Activated CD4-positive, alpha-beta memory T cell treated with anti-CD3 and anti-CD28 coated beads for 36 hours (primary cell): ENCODE measurements at places on chromosomes 12 and 14.

DNA sequence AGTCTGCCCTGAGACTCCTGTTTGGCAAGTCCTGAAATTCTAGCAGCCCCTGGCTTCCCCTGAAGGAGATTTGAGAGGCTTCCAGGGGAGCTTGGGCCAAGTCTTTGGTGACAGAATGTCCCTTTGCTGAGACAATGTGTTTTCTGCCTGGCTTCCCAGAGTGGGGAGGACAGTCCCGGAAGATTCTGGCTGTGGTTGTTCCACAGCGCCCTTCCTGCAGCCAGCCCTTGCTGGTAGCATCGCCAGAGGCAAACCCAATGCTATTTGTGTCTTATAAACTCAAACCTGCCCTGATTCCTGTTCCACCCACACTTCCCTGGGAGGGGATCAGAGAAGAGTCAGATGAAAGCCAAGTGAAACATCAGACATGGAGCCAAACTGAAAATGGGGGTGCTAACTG, 56.4 kb upstream of the OAS1 start:
- DNase-seq: no peak
- H3K27ac ChIP-seq: no peak overlapping the region
- no peaks in the 10 kb centered on the region for H3K36me3 ChIP-seq

DNA sequence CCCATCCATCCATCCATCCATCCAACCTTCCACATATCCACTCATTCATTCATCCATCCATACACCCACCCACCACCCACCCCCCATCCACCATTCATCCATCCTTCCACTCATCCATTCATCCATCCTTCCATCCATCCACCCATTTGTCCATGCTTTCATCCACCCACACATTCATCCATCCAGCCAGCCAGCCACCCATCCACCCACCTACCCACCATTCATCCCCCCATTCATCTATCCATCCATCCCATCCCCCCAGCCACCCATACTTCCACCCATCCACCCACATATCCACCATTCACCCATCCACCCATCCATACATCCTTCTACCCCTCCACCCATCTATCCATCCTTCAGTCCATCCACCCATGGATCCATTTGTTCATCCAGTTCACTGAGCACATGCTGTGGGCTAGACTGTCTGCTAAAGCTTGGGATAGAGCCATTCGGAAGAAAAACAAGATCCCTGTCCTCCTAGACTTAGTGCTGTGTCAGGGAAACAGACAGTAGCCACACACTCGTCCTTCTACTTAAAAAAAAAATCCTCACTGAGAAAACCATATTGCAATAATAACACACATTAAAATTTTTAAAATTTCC, 377.5 kb downstream of the ADGRD1 start:
- no peak for DNase-seq
- H3K27ac ChIP-seq: no peak overlapping the region
- H3K4me1 ChIP-seq: no peaks in the 10 kb centered on the region
- no peaks in the 10 kb centered on the region for H3K27me3 ChIP-seq
- no peaks in the 10 kb centered on the region for H3K36me3 ChIP-seq
- no peak overlapping the region for H3K4me3 ChIP-seq

- H3K4me1 ChIP-seq: no peaks in the 10 kb centered on the region
- no peak overlapping the region for H3K4me3 ChIP-seq
- no peak overlapping the region for H3K27ac ChIP-seq
- DNase-seq: no peak
- H3K27me3 ChIP-seq: peaks cover 2% of the 10 kb centered on the region
These were observed 99.9 kb downstream of the PPM1H start for GRCh38 chr12:62834971-62835547.

GRCh38 chr14:72516936-72517700, 376.8 kb downstream of the DPF3 start:
- DNase-seq: peak; percentile 81
- H3K27me3 ChIP-seq: peaks cover 4% of the 10 kb centered on the region

- no peak overlapping the region for H3K4me3 ChIP-seq
- peaks cover 26% of the 10 kb centered on the region for H3K27me3 ChIP-seq
These were observed 9.1 kb upstream of the PLEKHH1 start for GRCh38 chr14:67523764-67524633.

GRCh38 chr12:95277139-95277538, 59.5 kb downstream of the VEZT start:
- H3K27me3 ChIP-seq: no peaks in the 10 kb centered on the region
- no peak for DNase-seq
- no peak overlapping the region for H3K4me3 ChIP-seq
- no peak overlapping the region for H3K27ac ChIP-seq
- H3K36me3 ChIP-seq: peaks cover 33% of the 10 kb centered on the region

DNA sequence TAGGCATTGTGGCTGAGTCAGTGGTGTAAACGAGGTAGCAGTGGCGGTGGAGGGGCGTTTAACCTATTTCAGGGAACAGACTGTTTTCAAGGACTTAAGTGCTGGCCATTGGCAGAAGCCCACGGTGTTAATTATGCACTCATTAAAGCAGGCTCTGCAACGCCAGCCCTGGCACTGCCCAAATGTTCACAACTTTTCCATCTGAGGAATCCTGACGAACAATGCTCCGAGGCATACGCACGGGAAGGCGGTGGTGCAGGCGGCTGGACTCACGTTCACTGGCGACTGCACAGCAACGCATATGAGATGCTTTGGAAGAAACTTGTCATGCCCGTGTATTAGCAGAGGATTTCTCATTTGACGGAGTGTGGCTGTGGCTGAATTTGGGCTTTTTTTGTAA, 70.6 kb upstream of the SLC24A4 start:
- peaks cover 47% of the 10 kb centered on the region for H3K27me3 ChIP-seq
- no peak overlapping the region for H3K27ac ChIP-seq
- H3K4me3 ChIP-seq: no peak overlapping the region
- no peak for DNase-seq
- H3K4me1 ChIP-seq: peaks cover 4% of the 10 kb centered on the region
- H3K36me3 ChIP-seq: no peaks in the 10 kb centered on the region

GRCh38 chr14:70788898-70789297, 20.4 kb downstream of the MAP3K9 start:
- no peaks in the 10 kb centered on the region for H3K4me1 ChIP-seq
- no peak overlapping the region for H3K27ac ChIP-seq
- no peak for DNase-seq
- H3K36me3 ChIP-seq: no peaks in the 10 kb centered on the region

DNA sequence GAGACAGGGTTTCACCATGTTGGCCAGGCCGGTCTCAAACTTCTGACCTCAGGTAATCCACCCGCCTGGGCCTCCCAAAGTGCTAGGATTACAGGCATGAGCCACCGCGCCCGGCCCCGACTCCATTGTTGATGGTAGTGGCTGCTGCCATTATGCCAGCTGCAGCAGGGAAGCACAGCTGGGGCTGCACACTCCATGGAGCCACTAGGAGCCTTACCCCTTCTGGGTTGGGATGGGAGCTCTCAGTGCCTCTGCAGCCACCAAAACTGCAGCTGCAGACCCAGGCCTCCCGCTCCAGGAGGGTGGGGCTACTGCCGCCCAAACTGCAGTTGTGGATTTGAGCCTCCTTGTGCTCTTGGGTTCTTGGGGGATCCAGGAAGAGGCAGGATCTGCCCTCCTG, 25.9 kb downstream of the TCHP start:
- no peaks in the 10 kb centered on the region for H3K27me3 ChIP-seq
- peaks cover 6% of the 10 kb centered on the region for H3K36me3 ChIP-seq
- H3K4me3 ChIP-seq: no peak overlapping the region
- H3K4me1 ChIP-seq: no peaks in the 10 kb centered on the region
- no peak for DNase-seq

GRCh38 chr12:26434299-26435068, 239.1 kb downstream of the SSPN start:
- no peaks in the 10 kb centered on the region for H3K27me3 ChIP-seq
- peaks cover 7% of the 10 kb centered on the region for H3K36me3 ChIP-seq
- no peak for DNase-seq
- H3K27ac ChIP-seq: no peak overlapping the region

GRCh38 chr14:66804141-66804540, 296.2 kb downstream of the GPHN start:
- H3K36me3 ChIP-seq: peaks cover 32% of the 10 kb centered on the region
- no peaks in the 10 kb centered on the region for H3K4me1 ChIP-seq
- DNase-seq: no peak

GRCh38 chr12:123453165-123453564, 4.8 kb upstream of the SNRNP35 start:
- no peak overlapping the region for H3K27ac ChIP-seq
- H3K27me3 ChIP-seq: no peaks in the 10 kb centered on the region
- H3K36me3 ChIP-seq: peaks cover under 1% of the 10 kb centered on the region

- H3K27ac ChIP-seq: no peak overlapping the region
- no peak overlapping the region for H3K4me3 ChIP-seq
- H3K27me3 ChIP-seq: peaks cover 15% of the 10 kb centered on the region
- no peaks in the 10 kb centered on the region for H3K4me1 ChIP-seq
- no peaks in the 10 kb centered on the region for H3K36me3 ChIP-seq
- no peak for DNase-seq
These were observed 61.4 kb upstream of the CMKLR1 start for GRCh38 chr12:108400481-108400880.

DNA sequence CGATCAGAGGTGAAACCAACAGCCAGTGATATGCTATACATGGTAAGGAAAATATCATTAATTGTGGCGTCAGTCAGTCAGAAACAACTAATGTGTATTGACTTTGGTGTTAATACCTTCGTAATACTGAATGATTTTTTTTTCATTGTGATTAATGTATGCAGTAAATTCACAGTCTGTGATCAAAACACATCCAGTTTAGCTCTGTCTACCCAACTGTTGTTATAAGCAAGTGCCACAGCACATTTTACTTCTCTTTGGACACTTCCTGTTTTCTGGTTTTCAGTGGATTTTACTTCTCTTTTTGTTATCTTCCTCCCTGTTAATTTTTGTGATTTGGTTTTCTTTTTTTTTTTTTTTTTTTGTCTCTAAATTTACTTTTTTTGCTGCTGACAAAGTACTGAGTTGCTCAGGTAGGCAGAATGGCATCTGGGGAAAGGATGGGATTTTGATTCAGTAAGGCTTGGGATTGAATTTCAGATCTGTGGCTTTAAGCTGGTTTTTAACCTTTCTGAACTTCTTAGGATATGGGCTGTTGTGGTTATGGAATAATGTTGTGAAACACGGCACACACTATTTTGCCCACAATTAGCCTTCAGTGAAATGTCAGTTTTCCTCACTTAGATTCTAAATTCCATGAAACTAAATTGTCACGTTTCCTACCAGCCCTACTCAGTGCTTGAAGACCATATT, 604 bp downstream of the GLIPR1 start:
- H3K4me1 ChIP-seq: peaks cover 86% of the 10 kb centered on the region
- DNase-seq: no peak
- H3K27ac ChIP-seq: peak overlapping the region; percentile 88
- peaks cover 1% of the 10 kb centered on the region for H3K27me3 ChIP-seq
- peak overlapping the region; percentile 89 for H3K4me3 ChIP-seq
